ENCODE measurements at places on chromosomes 4 and X.

GRCh38 chr4:124640022-124640730, 72.4 kb downstream of the ANKRD50 start:
- no peak for DNase-seq

DNA sequence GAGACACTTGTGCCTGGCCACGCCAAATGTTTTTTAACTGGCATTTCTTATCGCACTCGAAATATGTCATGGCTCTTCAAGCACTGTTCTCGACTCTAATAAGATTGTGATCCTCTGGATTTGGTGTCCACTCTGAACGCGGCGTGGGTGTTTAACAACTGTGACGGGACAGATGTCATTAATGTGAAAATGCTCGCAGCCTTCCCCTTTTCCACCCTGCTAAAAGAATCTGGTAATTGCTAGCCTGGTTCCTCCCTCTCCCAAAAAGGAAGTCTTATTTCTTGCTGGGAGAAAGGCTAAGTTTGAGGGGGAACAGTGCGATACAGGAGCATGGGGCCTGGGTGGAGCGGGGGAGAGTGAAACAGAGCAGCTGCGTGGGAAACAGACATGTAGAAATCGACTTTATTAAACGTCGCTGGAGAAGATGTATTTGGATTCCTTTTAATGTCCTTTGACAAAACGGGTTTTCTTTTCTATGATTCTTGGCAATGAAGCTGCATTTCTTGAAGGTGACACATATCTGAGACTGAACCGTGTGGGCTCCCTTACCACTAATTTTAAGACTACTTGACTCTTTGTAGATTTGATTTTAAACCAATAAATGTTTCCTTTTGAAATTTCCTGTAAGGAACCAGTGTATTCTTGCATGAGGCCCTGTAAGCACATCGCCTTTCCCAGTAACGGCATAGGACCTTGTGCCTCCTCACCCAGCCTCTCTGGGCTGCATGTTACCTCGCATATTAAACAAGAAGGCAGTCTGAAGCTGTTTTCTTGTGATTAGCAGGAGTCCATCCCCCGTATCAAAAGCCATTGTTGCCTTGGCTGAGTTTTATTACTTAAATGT, 17.8 kb downstream of the TBC1D1 start:
- DNase-seq: no peak

- no peak for DNase-seq
These were observed 133.0 kb downstream of the RAPGEF2 start for GRCh38 chr4:159235779-159236368.

GRCh38 chr4:167842487-167842886, 249.8 kb upstream of the ANXA10 start:
- no peak for DNase-seq

DNA sequence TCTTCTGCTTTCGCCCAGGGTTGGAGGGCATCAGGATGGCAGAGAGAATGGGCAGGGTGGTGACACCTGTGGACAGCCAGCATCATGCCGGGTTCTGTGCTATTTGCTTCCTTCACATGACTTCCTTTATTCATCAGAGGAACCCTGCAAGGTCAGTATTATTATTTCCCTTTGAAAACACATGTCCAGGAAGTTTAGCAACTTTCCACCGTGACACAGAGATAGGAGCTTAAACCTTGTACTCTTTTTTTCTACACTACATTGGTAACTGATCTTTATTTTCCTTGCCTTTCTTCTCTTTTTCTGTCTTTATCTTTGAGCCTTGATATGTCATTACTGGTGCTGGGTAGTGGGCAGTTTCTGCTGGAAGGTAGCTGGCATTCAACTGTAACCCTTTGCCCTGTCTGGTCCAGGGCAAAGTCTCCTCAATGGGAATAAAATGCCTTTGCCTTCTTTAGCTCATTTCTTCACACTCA, 5.0 kb upstream of the MGST2 start:
- no peak for DNase-seq

DNA sequence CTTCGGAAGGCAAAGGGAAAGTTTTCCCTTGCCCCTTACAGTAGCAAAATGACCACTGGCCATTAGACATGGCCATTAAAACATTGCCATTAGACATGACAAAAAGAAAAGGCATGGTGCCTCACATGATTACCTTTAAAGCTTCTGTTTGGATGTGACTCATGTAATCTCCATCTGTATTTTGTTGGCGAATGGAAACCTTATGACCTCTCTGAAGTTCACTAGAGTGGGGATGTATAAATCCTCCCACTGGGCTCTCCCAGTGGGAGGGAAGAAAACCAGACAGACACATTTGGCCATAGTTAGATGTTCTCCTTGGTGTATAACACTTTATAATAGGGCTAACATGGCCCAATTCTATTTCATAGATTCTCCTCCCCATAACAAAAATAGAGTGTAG, 152.6 kb downstream of the MAGEB17 start:
- DNase-seq: no peak

DNA sequence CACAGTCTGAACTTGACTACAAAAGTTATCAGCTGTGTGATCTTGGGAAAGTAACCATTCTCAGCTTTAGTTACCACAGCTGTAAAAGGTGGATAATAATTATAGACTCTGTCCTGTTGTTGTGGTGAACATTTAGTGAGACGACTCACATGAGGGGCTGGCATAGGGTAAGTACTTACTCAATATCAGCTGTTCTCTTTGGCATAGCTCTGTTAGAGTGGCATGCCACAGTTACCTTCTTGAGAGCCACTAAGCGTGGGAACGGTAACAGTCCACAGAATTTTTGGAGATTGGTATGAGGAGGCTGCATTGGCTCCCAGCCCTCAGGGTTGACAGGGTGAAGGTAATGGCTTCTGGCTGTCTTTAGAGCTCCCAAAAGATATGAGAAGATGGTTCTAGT, 13.2 kb upstream of the HAND2 start:
- DNase-seq: no peak

DNA sequence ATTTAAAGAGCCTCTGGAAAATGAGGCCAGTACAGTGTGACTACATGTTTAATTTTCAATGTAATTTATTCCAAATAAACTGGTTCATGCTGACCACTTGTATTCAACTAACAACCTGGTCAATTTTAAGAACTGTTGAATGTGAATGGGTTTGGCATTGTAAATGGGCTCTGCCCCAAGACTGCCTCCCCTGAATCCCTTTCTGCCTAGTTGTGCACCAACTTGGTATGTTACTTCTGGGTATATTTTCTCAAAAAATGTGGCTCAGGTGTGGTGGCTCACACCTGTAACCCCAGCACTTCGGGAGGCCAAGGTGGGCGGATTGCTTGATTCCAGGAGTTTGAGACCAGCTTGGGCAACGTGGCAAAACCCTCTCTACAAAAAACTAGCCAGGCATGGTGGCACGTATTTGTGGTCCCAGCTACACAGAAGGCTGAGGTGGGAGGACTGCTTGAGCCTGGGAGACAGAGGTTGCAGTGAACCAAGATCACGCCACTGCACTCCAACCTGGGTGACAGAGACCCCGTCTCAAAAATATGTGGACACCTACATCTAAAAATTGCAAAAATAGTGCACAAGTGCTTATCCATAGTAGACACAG, 7.2 kb downstream of the RPL9 start:
- DNase-seq: no peak

- DNase-seq: no peak
These were observed 581 bp downstream of the UBE2K start for GRCh38 chr4:39698424-39699009.

GRCh38 chr4:102627831-102628523, 126.8 kb downstream of the NFKB1 start:
- DNase-seq: no peak

DNA sequence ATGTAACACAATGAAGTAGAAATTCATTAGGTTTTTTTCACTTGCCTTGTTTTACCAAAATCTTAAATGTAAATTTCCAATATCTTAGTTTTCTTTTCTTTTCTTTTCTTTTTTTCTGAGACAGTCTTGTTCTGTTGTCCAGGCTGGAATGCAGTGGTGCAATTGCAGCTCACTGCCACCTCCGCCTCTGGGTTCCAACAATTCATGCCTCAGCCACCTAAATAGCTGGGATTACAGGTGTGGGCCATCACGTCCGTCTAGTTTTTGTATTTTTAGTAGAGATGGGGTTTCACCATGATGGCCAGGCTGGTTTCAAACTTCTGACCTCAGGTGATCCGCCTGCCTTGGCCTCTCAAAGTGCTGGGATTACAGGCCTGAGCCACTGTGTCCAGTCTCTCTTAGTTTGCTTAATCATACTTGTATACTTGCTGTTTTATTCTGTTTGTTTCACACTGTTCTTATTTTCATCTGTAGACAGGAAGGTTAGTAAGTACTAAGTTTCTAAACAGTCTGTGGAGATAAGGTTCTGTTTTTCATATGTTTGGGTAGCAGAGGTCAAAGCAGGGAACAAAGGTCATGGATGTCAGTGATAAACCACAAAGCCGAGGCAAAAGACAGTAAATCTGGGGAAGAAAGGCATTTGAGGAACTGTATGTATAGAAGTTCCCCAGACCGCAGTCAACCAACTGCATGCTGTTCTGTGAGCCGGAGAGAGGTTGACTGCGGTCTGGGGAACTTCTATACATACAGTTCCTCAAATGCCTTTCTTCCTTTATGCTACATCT, 129.1 kb downstream of the CBR4 start:
- DNase-seq: no peak

DNA sequence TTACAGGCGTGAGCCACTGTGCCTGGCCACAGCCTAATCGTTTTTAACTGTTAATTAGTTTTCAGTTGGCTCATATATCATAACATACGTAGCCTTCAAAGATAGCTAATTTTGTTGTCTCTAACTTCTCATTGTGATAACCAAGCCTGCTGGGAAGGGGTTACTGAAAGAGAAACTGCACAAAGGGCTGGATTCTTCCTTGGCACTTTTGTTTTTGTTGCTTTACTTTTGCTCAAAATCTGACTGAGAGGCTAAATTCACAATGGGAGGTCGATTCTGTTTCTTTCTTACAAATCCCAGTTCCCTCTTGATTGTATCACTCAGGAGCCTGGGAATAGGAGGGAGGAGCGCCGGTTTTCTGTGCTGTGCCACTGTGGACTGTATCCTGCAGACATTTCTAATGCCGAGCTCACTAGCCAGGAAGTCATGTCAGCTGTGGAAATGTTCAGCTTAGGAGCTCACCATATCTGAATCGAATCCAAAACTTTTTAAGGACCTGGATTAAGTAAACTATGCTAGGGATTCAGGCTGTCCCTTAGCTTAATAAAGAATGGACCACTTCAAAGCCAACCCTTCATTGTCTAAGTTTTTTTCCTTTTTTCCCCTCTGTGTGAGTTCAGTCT, 120.5 kb upstream of the FAT1 start:
- DNase-seq: no peak

Data from activated naive CD4-positive, alpha-beta T cell treated with Interleukin-2 at 50 U/mL for 16 hours (primary cell).